ENCODE measurements at places on chromosomes 5 and 9.

GRCh38 chr5:82330530-82331270 lies 52.5 kb upstream of the RPS23 start:
- DNase-seq, result no peak

GRCh38 chr5:107526270-107526937 lies 144.3 kb downstream of the EFNA5 start:
- no peak for DNase-seq

DNA sequence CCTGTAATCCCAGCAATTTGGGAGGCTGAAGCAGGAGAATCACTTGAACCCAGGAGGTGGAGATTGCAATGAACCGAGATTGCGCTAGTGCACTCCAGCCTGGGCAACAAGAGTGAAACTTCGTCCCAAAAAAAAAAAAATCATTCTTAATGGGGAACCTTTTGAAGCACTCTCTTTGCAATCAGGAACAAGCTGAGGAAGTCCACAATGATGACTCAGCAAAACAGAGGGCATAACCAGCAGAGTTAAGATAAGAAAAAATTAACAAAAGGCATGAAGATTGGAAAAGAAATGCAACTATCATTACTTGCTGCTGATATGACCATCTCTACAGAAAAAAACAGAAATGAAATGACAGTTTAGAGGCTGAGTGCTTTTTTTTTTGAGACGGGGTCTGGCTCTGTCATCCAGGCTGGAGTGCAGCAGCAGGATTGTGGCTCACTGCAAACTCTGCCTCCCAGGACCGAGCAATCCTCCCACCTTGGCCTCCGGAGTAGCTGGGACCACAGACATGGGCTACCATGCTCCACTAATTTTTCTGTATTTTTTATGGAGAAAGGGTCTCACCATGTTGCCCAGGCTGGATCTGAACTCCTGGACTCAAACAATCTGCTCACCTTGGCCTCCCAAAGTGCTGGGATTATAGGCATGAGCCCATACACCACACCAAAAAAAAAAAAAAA lies 88.0 kb downstream of the FNBP1 start:
- no peak for DNase-seq

DNA sequence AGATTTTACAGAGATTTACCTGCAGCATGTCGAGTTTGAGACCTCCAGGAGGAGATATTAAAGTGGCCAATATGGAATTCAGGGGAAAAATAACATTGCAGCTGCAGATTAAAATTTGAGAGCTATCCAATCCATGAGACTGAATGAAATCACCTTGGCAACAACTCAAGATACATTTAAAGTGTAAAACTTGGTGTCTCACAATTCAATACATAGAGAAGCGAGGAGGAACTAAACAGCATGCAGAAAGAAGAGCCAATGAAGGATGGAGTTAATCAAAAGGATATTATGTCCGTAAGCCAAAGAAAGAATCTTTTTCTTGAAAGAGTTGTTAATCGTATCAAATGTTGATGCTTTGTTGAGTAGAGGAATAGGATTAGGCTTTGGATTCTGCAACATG lies 455.1 kb downstream of the CDH18 start:
- no peak for DNase-seq

- DNase-seq, result no peak
Observed at GRCh38 chr9:88966894-88967676, 24.2 kb upstream of the S1PR3 start.

- DNase-seq, result no peak
Observed at GRCh38 chr9:113919382-113919781, 43.3 kb downstream of the ZNF618 start.
